ENCODE measurements at places on chromosomes 7 and 10. TPM values are rescaled to one million over a fixed set of nuclear protein-coding genes. Genes with fewer than 3 reads are reported as not detected.

ANKRD1 gene
- 2.3 TPM for total RNA-seq

HGF gene
- not detected for total RNA-seq

HABP2 gene
- not detected for total RNA-seq

- DNase-seq, result no peak
These were observed 623.4 kb upstream of the IGFBP3 start for GRCh38 chr7:46544396-46545008.

DNA sequence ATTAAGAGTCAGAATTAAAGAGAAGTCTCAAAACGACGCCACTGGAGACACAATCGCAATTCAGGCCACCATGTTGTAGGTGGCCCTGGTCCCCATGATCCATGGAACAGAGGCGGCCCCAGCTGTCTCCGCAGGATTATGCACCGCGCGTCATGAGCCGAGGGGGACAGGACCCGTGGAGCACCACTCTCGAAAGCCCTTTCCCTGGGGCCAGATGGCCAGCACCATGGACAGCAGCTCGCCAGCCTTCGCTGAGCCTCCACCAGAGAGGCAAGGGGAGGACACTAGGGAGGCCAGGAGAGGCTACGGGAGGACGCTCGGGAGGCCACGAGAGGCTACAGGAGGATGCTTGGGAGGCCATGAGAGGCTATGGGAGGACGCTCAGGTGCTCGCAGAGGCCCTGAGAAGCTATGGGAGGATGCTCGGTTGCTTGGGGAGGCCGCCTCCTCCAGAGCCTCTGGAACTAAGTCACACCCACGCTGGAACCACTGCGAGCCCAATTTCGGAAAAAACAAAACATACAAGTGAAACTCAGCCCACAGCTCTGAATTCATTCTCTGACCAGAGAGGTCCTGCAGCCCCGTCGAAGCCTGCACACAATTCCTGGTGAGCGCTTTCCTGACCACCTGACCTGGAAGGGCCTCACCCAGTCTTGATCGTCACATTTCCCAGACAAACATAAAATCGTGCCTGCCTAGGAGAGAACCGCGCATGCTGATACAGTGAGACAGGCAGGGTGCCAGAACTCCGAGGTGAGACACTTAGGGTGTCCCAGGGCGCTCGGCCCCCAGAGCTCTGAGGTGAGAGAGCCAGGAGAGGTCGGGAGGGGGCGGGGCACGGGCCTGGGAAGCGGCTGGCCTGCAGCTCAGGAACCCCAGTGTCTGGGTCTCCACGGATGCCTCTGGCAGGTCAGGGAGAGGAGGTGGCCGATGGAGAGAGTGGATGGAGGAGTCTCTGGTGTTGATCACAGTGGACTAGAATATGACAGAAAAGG lies 224.4 kb downstream of the PTPRN2 start:
- DNase-seq, result no peak

GRCh38 chr10:96512524-96513304 lies 1.0 kb downstream of the TLL2 start:
- peak; percentile 17 for DNase-seq

- no peak for DNase-seq
These were observed 630 bp upstream of the VSTM4 start for GRCh38 chr10:49115796-49116508.

GRCh38 chr10:76491216-76491615 lies 1059.8 kb downstream of the LRMDA start:
- DNase-seq, result no peak

GRCh38 chr10:125087191-125087896 lies 73.0 kb downstream of the CTBP2 start:
- no peak for DNase-seq

GRCh38 chr10:114166043-114166442 lies 8.0 kb downstream of the CCDC186 start:
- no peak for DNase-seq

DNA sequence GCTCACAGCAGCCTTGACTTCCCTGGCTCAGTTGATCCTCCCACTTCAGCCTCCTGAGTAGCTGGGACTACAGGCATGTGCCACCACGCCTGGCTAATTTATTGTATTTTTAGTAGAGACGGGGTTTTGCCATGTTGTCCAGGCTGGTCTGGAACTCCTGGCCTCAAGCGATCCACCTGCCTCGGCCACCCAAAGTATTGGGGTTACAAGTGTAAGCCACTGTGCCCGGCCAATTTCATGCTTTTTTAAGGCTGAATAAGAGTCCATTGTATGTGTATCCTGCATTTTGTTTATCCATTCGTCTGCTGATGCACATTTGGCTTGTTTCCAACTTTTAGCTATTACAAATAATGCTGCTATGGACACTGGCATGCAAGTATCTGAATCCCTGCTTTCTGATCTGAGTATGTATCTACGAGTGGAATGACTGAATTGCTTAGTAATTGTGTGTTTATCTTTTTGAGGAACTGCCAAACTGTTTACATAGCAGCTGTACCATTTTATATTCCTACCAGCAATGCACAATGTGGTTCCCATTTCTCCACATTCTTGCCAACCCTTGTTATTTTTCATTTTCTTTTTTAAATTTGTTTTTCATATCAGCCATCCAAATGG lies 37.3 kb upstream of the TPST1 start:
- DNase-seq, result no peak

DNA sequence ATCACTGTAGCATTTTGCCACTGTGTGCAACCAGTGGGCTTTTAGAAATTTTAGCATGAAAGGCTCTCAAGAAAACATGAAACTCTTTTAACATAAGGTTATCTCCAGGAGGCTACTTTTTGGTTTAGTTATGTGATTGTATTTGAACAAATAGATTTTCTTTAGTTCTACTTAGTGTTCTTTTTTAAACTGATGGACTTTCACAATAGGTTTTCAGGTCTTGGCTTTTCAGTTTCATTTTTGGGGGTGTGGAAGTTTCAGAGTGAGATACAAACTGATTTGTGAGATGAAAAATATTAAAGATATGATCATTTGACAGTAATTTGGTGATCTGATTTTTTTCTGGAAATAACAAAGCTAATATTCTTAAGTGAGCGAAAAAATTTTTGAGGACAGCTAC lies 344.1 kb downstream of the PHF14 start:
- DNase-seq, result no peak

GRCh38 chr7:155770241-155770640 lies 42.0 kb downstream of the SHH start:
- DNase-seq, result no peak

Measured in G401 (cell line).